ENCODE measurements at places on chromosomes 2 and 18.
A peak's percentile ranks its signal among the peaks of the same experiment; 100 is the strongest.

DNA sequence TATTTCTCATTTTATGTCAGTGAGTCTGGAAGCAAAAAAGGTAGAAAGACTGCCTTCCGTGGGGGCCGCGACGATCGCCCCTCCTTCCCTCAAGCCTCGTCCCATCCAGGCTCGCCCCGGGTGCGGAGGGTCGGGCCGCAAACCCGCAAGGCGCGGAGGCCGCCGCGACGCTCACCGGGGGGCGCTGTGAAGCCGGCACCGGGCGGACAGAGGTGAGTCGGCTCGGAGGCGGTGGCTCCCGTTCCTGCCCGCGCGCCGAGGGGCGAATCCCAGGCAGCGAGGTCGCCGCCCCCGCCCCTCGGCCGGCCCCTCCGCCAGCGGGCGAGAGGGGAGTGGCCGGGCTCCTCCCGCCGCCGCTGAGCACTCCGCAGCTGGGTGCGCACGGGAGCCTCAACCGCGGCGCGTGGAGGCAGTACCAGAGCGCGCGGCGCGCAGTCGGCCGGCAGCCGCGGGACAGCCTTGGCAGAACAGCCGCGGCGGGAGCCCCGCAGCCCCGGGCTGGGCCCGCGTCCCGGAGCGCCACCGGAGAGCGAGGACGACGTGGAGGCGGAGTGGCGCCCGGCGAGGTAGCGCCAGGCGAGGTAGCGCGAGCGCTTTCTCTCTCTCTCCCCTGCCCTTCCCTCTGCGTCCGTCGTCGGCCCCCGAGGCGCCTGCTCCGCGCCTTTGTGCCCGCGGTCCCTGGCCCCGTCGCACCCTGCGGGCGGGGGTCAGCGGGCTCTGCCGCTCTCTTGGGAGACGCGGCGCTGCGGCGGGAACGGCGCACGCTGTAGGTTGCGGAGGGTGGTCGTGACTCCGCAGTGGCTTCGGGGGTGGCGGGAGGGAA, at the start of gene MYO1B:
Gene MYO1B, plus strand, starts transcription at position 359 of the 823 bp plus-strand sequence. CDS start 31,492 bp downstream, outside the sequence.
- peak; percentile 70 for DNase-seq

GRCh38 chr2:26838121-26838906, 9.6 kb upstream of the DPYSL5 start:
- peak; percentile 32 for DNase-seq

DNA sequence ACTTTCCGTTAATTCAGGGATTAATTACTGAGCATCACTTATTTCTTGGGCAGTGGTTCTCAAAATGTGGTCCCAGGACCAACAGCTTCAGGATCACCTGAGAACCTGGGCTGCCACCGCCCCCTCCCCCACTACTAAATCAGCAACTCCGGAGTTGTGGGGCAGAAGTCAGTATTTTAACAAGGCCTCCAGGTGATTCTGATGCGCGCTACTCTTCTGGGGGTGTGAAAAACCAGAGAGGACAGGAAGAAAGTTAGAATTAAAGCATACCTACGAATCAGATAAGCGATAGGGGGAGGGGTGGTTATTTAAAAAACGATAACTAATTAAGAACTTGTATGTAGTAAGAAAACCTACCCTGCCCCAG, 319 bp downstream of the ZSCAN30 start:
- no peak for DNase-seq

GRCh38 chr2:183665425-183665824, 541.2 kb downstream of the NUP35 start:
- DNase-seq, result no peak

DNA sequence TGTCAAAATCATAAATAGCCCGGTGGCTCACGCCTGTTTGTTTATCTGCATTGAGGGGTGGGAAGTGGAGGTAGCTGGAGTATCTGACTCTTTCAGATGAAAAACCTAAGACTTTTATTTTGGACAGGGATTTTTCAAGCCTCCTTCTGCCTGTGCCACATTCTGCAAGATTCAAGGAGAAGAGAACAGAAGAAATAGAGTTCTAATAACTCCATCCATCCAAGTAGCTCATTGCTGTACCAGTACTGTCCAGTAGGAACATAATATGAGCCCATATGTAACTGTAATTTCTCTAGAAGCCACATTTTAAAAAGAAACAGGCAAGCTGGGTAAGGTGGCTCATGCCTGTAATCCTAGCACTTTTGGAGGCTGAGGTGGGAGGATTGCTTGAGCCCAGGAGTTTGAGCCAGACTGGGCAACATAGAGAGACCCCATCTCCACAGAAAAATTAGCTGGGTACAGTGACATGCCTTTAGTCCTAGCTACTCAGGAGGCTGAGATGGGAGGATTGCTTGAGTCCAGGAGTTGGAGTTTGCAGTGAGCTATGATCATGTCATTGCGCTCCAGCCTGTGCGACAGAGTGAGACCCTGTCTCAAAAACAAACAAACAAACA, 35.4 kb upstream of the NT5DC4 start:
- peak; percentile 34 for DNase-seq

DNA sequence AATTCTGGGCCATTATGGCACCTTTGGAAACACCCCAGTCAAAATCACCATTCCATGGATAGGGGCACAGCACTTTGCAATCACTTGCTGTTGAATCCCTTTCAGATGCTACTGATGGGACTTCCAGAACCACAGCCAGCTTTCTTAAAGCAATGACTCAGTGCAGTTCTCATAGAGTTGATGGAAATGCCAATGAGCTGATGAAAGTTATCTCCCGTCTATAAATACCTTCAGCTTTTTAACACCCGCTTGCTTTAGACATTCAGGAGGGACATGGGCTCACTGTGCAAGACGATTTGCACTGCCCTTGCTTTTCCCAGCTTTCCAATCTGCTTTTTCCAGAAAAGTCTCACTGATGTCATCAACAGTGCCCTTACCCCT, 66.7 kb upstream of the RPL31 start:
- DNase-seq, result peak; percentile 49

DNA sequence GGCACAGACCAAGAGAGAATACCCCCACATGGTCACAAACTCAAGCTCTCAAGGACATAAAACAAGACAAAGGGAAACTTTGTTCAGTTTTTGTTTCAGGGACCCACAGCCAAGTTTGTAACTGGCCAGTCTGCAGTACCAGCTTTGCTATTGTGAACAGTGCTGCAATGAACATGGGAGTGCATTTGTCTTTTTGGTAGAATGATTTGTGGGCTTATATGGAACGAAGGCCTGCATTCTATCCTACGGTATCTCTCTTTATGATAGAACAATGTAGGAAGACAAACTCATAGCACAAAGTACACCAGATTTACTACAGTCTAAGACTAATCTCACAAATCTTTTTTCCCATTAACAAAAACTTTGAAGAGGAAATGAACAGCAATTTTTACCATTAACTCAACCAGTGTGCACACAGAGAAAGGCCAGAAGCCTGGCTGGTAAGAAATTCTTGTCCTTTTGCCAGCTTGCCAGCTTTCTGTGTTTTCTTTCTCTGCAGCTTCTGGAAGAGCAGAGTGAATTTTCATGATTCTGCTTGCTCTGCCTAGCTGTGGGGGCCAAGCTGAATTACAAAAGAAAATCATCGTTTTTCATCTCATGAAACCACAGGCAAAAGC, 37.1 kb upstream of the FEZ2 start:
- no peak for DNase-seq

- no peak for DNase-seq
Measured at GRCh38 chr2:183607995-183608394, 483.8 kb downstream of the NUP35 start.

DNA sequence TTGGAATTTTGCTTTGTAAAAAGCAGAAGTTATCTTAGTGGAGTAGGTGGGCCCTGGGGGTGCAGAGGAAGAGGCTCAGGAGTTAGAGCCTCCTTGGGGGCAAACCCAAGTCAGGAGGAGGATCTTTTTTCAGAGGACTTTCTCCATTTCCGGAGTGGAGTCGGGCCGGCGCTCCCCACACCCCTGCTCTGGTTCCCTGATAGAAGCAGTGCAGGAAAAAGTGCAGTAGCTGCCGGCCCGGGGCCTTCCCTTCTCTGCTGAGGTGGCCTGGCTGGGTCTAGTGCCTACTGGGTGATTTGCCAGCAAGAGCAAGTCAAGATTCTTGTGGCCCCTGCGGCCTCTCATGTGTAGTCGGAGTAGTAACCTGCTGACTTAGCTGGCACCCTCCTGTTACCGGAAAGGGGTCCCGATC, 124.2 kb upstream of the HS6ST1 start:
- no peak for DNase-seq
